Endothelial cell (in vitro differentiated cells): ENCODE measurements at places on chromosomes 1 and 21. TPM values are rescaled to one million over a fixed set of nuclear protein-coding genes. Genes with fewer than 3 reads are reported as not detected.

Gene CLCNKB
- 0.59 TPM for total RNA-seq

- DNase-seq = no peak
These were observed 60.5 kb upstream of the FOXD3 start for GRCh38 chr1:63261736-63262458.

DNA sequence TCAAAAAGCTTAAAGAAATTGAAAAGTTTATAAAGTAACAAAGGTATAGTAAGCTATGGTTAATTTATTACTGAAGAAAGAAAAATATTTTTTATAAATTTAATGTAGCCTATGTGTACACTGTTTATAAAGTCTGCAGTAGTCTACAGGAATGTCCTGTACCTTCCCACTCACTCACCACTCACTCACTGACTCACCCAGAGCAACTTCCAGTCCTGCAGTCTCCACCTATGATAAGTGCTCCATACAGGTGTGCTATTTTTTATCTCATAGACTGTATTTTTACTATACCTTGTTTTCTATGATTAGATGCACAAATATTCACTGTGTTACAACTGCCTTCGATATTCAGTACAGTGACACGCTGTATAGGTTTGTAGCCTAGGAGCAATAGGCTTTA is 106.6 kb downstream of the NR5A2 start:
- DNase-seq = no peak

Gene EFNA3
- total RNA-seq = 9.6 TPM

Gene SCAF4
- 49.7 TPM for total RNA-seq

- no peak for DNase-seq
These were observed 15.6 kb downstream of the RUNX3 start for GRCh38 chr1:24914226-24915069.

DNA sequence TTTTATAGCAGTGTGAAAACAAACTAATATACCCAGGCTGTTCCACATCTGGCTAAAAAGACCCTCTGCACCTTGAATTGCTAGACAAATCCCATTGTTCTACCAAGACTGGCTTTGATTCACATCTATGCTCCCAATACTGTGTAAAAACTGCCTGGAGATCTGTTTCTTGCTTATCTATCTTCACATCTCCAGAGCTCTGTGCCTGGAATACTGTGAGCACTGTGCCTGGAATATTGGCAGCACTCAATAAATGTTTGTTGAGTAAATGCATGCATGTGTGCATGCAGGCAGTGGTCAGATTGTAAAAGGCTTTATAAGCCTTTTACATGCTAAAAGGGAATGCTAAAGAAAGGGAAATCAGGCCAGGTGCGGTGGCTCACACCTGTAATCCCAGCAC is 75.5 kb upstream of the APP start:
- DNase-seq = no peak

DNA sequence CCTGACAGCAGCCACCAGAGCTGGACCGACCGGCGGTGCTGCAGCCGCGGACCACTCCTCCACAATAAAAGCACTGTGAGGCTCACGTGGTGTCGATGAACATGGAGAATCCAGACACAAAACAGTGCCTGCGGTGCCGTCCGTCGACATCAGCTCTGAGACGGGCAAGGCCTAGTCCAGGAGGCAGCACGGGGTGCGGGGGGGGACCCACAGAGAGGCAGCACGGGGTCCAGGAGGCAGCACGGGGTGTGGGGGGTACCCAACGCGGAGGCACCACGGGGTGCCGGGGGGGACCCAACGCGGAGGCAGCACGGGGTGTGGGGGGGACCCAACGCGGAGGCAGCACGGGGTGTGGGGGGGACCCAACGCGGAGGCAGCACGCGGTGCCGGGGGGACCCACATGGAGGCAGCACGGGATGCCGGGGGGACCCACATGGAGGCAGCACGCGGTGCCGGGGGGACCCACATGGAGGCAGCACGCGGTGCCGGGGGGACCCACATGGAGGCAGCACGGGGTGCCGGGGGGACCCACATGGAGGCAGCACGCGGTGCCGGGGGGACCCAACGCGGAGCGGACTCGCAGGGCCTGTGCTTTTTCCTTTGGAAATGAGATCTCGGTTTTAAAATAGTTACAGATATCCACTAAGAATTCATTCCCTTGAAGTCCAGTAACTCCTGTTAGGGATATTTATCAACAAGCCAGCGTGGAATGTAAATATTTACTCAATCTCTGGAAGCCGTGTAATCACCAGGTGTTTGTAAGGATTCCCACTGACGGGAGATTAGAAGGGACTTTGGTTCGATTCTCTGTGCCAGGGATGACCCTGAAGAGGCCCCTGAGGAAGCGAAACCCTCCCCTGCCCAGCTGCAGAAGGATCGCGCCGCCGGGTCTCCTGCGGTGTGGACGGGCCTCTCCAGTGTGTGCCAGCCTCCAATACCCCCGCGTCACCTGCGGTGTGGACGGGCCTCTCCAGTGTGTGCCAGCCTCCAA is 52.1 kb downstream of the COL6A1 start:
- no peak for DNase-seq

- DNase-seq = no peak
These were observed 37.1 kb upstream of the RAP1GAP start for GRCh38 chr1:21706151-21706835.

DNA sequence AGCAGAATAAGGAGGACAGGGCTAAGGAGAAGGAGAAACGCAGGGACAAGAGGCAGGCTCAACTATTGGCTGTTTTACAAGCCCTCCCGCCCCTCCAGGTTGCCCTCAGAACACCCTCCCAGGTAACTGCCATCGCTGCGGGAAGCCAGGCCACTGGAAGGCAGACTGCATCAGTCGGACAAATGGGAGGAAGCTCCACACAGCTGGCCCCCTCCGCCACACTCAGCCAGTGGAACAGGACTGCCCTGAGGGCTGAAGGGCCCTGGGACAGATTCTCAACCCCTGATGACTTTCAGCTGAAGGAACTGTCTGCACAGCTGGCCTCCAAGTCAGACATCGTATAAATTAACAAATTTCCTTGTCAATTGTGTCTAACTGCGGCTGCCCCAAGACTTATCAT is 21.8 kb downstream of the LRRC3 start:
- no peak for DNase-seq

Gene SHISA4
- total RNA-seq = 0.85 TPM
